ENCODE measurements at places on chromosomes 3 and 15.

DNA sequence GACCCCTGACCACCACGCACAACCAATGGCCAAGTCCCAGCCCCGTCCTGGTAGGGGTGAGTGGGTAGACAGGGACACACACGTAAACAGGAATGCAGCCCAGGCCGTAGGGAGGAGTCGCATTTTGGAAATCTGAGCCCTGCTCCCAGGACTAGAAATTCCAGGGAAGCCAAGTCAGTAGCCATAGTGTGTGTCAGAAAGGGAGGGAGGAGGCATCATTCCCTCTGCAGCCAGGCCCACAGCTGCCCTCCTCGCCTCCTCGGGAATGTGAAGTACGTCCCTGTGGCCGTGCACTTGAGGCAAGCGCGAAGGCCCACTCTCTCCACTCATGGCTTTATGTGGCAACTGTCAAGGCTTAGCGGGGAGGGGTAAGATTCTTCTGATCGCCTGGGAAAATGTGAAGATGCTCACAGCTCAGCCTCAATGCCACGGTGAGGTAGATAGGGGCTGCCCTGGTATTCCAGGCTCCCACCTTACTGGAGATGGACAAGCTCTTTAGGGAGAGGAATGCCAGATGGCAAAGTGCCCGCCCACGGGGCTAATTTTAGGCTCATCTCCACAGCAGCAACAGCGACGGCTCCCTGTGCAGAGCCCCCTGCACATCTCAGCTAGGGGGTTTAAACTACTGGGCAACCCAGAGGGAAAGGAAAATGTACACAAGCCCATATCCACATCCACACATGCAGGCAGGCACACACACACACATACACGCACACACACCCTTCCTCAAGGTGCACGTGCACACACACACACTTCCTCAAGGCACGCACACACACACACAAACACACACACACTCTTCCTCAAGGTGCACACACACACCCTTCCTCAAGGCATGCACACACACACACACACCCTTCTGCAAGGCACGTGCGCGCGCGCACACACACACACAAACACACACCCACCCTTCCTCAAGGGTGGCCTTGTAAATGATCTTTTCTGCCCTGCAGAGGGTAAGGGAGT lies 65.5 kb downstream of the ADCY5 start:
- no peak for DNase-seq

DNA sequence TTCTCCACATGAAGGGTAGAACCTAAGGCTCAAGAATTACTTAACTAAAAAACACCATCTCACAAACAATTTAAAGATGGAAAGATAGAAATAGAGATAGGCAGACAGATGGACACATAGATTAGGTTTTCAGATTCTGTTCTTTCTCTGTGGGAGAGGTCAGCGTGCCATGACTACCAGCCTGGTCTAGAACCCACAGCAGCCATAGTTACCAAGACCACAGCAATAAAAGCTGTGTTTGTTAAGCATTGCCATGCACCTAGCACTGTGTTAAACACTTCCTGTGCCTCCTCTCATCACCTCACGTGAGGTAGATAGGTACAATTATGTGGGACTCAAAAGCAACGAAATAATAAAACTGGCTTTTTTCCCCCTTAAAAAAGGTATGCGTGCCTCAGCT lies 83.1 kb upstream of the TSEN2 start:
- no peak for DNase-seq

- DNase-seq = no peak
These were observed 48.0 kb upstream of the SCAANT1 start for GRCh38 chr3:63960048-63960711.

GRCh38 chr15:90234096-90234988 lies at the start of gene GDPGP1:
TSS of gene GDPGP1 (plus strand) at chr15:90234209. CDS start at chr15:90240909, 6,700 bp downstream.
- DNase-seq = peak; percentile 92

DNA sequence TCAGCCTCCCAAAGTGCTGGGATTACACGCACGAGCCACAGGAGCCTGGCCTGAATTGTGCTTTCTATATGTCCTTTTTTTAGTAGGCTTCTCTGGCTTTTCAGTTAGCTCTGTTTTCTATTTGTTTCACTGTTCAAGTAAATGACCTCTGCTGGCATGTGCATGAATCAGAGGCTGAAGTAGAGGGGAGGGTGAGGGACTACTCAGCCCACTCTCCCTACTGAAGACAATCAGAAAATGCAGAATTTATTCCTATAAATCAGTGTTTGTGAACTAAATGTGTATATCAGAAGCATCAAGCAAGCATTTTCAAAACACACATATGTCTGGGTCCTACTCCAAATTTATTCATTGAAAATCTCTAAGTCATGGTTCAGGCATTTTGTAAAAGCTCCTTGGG lies 45.0 kb downstream of the ZMAT3 start:
- no peak for DNase-seq

- DNase-seq = no peak
These were observed 166.0 kb upstream of the ICE2 start for GRCh38 chr15:60644903-60645302.

- DNase-seq = no peak
These were observed 354.0 kb upstream of the ROBO2 start for GRCh38 chr3:76685858-76686257.

GRCh38 chr3:184229394-184230080 lies at the start of gene VWA5B2:
TSS of gene VWA5B2 (plus strand) at chr3:184229585. CDS start at chr3:184230529, 944 bp downstream.
- DNase-seq = no peak

DNA sequence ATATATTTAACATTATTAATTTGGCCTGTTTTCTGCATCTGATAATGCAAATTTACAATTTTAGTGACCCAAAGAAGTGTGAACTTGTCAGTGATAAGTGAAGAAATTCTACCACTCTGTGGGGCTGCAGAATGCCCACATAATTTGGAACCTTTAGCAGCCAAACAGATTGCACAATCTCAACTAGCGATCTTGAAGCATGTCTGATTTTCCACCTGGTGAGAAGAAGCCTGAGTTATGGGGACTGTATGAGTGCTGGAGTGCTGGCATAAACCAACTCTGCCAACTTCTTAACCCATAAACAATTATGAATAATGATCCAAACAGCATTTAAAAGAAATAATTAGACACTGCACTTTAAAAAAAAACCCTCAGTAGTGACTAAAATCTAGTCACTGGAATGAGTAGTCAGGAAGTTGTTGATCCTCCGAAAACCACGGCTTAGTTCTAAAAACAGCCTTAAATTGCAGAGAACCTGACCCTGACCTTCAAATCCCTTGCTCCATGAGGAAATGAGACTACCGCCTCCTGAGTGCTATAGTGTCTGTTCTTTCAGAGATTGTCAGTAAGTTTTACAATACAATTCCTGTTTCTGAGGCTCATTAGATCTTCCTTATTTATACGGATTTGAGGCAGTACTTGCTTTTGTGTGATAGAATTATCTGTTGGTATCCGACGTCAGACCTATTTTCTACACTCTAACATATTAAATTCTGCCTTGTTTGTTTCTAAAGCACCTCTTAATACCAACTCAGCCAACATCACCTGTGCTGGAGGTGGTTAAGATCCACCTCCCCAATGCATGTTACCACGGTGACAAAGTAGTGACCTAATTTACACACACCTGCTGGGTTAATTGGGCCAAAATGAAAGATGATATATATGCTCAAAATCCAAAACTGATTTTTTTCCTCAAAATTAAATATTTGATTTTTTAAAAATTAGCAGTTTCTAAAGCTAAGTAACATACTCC lies 267.7 kb downstream of the ZBTB20 start:
- DNase-seq = no peak

DNA sequence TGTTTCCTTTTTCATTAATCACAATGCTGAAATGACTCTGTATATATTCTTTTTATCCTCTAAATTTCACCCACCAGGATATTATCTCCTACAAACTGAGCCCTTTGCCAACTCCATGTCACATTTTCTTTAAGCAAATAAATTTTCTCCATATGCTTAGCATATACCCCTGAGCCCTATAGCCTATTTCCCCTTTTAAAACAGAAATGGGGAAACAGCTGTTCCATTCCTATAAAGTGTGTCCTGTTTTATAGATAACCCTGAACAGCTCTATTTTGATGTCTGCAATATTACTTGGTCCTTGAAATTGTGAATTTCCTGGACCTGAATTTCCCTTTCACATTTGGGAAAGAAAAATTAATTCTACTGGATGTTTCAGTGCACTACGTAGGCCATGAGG lies 15.6 kb upstream of the FILIP1L start:
- no peak for DNase-seq

DNA sequence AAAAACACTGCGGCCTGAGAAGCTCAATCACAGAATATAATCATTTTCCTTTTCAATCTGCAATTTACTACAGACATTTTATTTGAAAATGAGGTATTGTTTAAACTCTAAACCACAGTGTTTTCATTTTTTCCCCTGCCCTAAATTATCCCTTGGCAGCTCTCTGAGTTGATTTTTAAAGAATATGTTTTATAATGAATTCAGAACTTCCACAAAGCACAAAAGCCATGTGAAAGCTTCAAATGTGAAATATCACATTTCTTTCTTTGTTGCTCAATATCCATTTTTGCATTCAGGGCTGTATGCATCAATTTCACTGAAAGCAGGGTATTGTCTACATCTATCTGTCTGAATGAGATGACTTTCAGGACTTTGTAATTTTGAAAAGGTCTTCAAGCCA lies 813.6 kb upstream of the ALCAM start:
- DNase-seq = no peak

GRCh38 chr3:43257850-43258249 lies 28.5 kb upstream of the SNRK start:
- no peak for DNase-seq

DNA sequence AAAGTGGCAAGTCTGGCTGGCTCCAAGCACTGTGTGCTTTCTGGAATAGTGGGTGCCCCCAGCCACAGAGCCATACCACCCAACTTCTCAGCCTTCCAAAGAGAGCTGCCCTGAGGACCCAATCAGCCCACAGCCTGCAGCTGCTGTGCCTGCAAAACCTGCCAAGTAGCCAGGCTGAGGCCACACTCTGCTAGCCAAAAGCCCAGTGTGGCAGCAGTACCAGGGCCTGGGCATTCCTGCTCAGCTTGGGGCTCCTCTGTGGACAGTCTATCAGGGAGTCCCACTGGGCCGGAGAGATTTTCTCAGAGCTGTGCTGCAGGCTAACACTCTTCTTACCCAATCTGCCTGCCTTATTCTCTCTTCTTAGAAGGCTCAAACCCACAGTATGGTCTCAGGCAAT lies 136.5 kb downstream of the TPRA1 start:
- no peak for DNase-seq

All from activated CD4-positive, CD25-positive, alpha-beta regulatory T cell treated with anti-CD3 and anti-CD28 coated beads, Interleukin-2, amount 50 U/mL, for 16 hours (primary cell).